ENCODE measurements at places on chromosomes 5 and 9.

DNA sequence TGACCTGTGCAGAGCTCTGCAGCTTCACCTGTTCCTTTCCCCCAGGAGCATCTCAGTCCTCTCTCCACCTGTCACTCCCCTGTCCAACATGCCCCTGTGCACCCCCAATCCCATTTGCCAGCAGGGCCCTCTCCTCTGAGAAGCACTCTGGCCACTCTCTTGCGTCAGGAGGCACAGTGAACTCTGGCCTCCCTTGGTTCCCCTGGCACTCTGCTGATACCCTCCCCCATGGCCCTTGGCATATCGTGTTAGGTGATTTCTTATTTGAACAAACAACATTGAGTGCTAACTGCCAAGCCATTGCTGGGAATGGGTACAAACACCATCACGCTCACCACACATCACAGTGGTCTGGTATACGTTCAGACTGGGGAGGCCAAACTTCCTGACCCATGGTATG, 20.9 kb upstream of the TNIP1 start:
- no peak for DNase-seq

DNA sequence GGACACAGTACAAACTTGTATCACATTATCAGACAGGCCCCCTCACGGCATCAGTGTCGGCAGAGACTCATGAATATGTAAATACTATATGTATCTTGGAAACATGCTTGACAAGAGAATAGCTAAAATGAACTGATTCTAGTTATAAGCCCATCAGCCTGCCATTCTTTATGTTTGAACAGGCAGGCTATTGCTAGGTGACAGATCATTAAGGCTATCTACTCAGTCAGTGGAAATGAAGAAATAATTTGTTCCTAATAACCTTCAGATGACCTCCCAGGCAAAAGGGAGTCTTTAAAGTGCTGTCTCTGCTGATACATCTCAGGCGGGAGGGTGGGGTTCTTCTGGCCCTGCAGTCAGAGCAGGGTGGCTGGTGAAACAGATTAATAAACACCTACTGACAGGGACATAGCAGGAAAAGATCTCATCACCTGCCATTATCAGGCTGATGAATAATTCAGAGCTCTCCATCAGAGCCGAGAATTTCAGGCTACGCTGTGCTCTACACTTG, 394.2 kb downstream of the RASEF start:
- DNase-seq = no peak

DNA sequence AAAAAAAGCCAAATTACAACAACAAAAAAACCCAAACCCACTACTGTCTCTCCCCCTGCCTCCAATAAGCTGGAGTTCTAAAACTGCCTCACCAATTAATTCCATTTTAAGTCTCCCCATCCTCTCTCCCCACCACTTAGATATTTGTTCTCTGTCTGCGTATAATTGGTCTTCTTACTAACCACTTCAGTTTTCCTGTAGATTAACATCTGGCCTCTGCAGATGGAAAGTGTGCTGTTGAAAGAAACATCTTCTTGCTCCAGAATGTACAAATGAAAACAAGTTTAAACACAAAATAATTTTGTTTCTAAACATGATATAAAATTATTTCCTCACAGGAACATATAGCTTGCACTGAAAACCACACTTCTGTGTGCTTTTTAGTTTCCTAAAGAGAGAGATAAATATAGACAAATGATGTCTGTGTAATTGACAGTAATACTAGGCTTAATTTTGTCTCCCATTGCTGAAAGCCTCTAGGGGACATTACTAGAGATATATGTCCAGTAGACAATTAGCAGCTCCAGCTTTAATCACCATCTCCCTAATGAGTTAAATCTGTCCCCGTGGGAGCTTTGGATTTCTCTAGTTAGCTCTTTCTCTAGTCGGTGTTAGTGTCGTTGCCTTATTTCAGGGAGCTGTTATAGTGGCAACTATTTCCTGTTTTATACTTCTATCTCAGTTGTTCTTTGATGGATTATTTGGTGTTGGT, 164.0 kb downstream of the ARHGAP26 start:
- no peak for DNase-seq

GRCh38 chr9:37283730-37284325, 138.7 kb upstream of the GRHPR start:
- DNase-seq = no peak

DNA sequence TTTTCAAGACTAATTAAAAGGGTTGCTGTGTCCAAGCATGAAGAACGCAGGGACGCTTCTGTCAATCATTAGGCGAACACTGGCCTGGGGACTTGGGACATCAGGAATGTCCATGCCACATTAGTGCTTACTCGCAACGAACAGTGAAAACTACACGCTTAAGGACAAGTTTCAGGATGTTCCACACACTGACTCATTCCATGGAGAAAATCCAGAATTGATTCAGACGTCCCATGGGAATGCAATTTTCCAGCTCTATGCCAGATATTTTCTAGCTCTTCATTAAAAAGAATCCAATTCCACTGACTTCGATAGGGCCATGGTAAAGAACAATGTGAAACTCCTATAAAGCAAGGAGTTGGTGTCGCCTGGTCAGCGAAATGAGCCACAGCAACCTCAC, 98.2 kb downstream of the CAMSAP1 start:
- DNase-seq = no peak

DNA sequence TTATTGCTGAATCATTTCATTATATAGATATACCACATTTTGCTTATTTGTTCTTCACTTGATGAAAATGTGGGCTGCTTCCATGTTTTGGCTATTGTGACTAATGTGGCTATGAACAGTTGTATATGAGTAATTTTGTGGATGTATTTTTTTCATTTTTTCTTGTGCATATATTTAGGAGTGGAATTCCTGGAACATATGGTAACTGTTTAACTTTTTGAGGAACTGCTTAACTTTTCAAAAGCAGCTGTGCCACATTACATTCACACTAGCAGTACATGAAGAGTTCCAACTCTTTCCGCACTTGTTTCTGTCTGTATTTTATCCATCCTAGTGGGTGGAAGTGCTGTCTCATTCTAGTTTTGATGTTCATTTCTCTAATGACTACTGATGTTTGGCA, 67.8 kb downstream of the JAK2 start:
- DNase-seq = no peak

GRCh38 chr9:108844391-108844790, 11.4 kb downstream of the ACTL7B start:
- DNase-seq = no peak

DNA sequence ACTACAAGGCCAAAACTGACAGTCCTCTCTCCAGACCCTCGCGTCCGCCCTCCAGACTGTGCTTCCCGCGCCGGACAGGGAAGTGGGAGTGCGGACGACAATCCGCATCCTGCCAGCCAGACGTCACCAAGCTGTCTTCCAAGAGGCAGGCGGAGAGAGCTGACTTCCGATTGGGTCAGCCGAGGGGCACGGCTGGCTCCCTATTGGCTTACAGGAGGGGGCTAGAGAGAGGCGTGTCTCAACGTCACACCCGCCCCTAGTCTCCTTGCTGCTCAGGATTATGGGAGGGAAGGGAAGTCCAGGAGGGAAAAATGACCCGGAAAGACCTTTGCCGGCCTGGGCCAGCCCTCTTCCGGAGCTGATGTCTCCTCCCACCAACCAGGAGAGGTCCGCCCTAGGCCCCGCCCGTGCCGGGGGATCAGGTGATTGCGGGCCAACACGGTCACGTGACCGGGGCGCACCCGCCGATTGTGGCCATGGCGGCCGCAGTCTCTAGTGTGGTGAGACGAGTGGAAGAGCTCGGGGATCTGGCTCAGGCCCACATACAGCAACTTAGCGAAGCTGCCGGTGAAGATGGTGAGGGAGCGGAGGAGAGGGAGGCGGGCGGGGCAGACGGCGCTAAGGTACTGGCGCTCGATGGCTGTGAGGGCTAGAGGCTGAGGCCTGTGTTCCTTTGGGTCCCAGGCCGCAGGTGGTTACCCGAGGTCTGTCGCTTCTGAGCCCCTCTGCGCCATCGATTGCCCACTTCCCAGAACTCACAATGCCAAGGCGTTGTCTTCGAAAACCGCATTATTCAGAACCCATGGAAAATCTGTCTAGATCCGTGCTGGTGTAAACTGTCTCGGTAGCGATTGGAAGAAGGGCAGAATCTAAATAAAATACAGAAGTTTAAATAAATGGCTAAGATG, at the start of gene RIMOC1:
RIMOC1 (plus strand) TSS at position 453 of the 908 bp plus-strand sequence; CDS start at position 477, 24 bp downstream.
- peak; percentile 94 for DNase-seq

- DNase-seq = no peak
Measured at GRCh38 chr5:130836729-130837649, 328.1 kb downstream of the HINT1 start.

DNA sequence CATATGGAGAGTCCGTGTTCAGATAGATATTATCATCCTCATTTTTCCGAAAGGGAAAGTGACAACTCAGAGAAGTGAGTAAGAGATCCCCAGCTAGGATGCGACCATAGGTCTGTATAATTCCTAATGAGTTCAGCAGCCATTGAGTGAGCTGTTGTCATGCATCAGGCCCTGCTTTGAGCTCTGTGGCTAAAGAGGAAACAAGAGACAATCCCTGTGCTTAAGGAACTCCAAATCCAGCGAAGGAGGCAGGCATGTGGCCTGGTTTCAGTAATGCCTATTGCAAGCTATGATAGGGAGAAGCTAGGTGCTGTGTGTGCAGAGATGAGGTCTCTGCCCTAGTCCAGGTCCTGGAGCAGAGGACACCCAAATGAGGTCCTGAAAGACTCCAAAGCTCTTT, 192.8 kb downstream of the ACTL7B start:
- no peak for DNase-seq

DNA sequence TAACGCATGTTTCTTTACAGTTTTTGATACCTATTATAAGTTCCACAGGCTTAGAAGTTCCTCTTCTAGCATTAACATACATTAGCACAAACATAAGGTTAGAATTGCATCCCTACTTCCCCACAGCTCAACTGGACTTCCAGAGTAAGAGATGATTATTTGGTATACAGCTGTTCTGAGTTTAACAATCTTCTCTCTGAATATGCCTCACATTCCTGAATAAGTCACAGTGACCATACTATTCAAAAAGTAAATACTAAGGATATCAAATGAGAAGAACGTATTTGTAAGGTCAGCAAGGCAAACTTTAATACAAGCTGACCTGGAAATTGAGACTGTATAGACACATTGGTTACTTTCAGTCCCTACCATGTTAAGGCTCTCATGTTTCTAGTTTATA, 21.3 kb downstream of the NR6A1 start:
- no peak for DNase-seq

- no peak for DNase-seq
Measured at GRCh38 chr5:88552426-88552825, 283.8 kb upstream of the TMEM161B start.

DNA sequence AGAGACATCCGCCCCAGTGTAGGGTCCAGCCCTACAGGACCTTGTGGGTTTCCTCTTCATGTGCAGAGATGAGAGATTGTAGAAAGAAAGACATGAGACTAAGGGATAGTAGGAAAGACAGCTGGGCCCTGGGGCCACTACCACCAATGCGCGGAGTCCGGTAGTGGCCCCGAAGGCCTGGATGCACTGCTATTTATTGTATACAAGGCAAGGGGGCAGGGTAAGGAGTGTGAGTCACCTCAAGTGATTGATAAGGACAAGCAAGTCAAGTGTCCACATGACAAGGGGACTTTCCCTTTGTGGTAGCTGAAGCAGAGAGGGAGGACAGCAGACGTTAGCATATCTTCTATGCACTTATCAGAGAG, 6.2 kb upstream of the TMEM141 start:
- DNase-seq = no peak

GRCh38 chr5:158642879-158643278, 456.8 kb downstream of the EBF1 start:
- no peak for DNase-seq

- DNase-seq = no peak
Measured at GRCh38 chr5:132209901-132210545, 17.6 kb downstream of the P4HA2 start.

DNA sequence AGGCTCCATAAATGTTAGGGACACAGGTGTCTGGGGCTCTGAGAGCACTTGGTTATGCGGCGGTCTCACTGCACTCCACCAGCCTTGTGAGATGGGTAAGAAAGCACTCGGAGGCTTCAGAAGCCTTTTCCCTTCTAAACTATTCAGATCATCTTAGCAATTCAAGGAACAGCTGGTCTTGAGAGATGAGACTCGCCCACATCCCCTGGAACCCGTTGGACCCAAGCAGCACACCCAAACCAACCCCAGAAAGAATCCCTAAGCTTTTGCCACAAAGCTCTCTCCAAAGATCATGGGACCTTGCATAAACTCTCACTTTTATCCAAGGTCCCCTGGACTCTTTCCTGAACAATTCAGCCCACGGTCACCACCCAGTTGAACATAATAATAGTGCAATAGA, 90.2 kb downstream of the RAPGEF1 start:
- no peak for DNase-seq

- DNase-seq = no peak
Measured at GRCh38 chr9:2816476-2817141, 27.3 kb downstream of the PUM3 start.

DNA sequence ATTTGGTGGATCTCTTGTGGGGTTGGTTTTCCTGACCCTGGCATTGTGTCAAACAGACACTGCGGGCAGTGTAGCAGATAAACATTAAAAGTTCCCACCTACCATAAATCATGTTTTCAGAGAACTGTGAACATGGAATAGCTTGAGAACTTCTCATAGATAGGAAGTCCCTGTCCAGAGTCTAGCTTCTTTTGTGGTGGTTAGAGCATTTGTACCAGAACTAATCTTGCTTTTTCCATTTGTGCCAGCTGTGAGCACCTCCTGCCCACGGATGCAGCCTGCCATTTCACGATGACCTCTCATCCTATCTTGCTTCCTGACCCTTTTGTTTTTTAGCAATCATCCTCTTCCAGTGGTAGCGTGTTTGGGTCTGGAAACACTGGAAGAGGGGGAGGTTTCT, 61.4 kb downstream of the FAM78A start:
- DNase-seq = no peak

- no peak for DNase-seq
Measured at GRCh38 chr5:84286662-84287061, 98.0 kb downstream of the EDIL3 start.

DNA sequence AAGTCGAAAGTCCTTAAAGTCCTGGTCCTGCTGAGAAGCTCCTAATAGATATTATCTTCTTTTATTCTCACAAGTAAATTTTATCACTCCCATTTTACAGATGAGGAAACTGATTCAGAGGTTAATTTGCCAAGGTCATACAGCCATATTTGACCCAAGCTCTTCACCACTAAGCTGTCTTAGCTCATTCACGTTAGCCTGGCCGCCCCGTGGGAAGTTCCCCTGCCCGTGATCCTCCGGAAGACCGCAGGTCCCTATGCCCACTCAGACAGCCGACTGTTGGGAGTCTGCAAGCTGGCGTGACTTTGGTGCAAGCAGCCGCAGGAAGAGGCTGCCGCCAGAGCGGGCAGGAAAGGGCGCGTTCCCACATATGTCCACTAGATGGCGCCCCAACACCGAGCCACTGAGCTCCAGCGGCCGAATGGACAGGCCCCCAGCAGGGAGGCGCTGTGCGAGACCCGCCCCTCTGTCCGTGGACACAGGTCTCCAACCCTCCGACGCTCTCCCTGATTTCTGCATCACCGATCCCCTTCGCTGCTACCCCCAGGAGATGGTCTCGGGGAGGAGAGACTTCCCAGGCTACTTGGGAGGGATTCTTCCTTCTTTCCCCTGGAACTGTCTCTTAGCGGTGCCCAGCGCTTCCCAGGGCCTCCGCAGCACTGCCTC, 10.0 kb upstream of the ARAP3 start:
- DNase-seq = peak; percentile 70
